CD4-positive, alpha-beta T cell treated with Interleukin-12 subunit alpha and Interleukin-12 subunit beta, for 1 hour (primary cell): ENCODE measurements at places on chromosomes 12 and 14.

GRCh38 chr12:97417568-97418218 lies 44.9 kb upstream of the RMST start:
- DNase-seq, result no peak

GRCh38 chr12:89392391-89392790 lies 40.1 kb upstream of the DUSP6 start:
- no peak for DNase-seq

DNA sequence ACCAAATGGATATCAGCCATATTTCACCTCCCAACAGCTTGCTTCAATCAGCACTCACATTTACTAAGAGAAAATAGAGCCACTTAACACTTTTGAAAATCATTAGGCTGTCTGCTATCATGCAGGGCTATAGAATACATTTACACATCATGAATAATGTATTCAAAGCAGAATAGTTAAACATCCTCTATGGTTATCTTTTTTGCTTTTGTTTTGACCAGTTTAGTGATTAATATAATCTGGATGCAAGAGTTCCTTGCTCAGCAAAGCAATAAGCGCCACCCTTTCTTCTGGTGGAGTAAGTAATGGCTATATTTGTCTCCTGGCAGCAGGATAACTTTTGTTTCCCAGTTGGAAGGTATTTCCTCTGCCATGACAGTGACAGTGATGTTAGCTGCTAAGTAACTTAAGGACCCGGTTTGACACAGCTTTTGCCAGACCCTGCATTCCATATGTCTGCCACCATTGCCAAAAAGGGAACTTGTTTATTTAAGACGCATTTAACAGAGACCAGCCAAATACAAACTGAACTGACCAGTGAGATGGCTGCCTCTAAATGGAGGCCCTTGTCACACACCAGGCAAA lies 70.3 kb upstream of the NR2C1 start:
- DNase-seq, result no peak

GRCh38 chr12:95253386-95253785 lies 35.8 kb downstream of the VEZT start:
- DNase-seq, result no peak

GRCh38 chr12:51020448-51021182 lies 5.6 kb downstream of the SLC11A2 start:
- DNase-seq, result no peak

- DNase-seq, result no peak
These were observed 2.0 kb upstream of the PPP1CC start for GRCh38 chr12:110744601-110745264.

GRCh38 chr12:132033627-132034026 lies 83.9 kb downstream of the EP400 start:
- no peak for DNase-seq

DNA sequence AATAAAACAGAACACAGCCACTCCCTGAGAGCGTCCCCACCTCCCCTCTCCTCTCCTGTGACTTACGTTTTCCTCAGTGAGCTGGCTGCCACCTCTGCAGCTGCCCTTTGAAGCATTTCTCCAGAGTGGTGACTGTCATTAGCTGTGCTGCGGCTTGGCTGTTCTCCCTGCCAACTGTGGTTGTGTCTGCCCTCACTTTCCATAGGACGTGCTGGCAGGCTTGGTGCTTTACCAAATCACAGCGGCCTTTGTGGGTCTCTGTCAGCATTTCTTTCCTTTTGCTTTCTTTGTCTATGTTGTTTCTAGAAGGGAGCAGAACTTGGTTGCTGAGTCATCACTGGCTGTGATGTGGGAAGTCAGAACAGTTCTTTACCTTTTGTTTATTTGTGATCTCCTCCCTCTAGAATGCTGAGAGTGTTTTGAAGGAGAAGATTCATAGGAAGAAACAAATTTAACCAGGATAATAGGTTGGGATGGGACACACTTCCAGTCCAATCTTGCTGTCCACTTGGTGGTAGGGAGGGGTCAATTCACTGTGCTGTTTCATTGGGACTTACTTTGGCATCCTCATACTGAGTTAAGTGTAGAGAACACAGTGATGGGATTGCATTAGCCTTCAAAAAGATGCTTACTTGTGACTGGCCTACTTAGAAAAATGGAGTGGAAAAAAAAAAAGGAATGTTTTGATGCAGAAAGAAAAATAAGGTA lies 88.2 kb downstream of the TMX1 start:
- DNase-seq, result no peak
